Skin of body (tissue), 3 donors: ENCODE measurements at places on chromosomes 5 and 9.

- no peak for DNase-seq
Observed at GRCh38 chr5:115459855-115460341, 84.7 kb downstream of the FEM1C start.

DNA sequence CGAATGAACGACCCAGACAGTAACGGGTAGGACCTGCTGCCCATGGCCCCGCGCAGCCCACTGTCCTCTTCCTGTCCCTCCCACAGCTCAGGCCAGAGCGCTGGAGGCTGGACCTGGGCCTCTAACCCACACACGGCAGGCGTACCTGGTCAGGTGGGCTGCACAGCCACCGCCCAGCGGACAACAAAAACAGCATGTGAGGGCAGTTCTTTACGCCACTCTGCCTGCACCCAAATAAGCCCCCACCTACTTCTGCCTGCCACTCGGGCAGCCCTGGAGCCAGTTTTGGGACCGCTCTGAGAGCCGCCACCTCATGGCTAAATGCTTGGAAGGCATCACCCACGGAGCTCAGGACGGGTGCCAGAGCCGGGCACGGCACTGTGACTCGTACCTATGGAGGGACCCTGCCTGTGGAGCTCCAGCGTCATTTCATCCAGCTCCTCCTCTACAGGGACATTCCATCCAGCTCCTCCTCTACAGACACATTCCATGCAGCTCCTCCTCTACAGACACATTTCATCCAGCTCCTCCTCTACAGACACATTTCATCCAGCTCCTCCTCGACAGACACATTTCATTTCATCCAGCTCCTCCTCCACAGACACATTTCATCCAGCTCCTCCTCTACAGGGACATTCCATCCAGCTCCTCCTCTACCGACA lies 18.9 kb downstream of the CLPTM1L start:
- DNase-seq = no peak

- DNase-seq = peak; percentile 17
Observed at GRCh38 chr5:40796487-40796889, 1.7 kb downstream of the PRKAA1 start.

DNA sequence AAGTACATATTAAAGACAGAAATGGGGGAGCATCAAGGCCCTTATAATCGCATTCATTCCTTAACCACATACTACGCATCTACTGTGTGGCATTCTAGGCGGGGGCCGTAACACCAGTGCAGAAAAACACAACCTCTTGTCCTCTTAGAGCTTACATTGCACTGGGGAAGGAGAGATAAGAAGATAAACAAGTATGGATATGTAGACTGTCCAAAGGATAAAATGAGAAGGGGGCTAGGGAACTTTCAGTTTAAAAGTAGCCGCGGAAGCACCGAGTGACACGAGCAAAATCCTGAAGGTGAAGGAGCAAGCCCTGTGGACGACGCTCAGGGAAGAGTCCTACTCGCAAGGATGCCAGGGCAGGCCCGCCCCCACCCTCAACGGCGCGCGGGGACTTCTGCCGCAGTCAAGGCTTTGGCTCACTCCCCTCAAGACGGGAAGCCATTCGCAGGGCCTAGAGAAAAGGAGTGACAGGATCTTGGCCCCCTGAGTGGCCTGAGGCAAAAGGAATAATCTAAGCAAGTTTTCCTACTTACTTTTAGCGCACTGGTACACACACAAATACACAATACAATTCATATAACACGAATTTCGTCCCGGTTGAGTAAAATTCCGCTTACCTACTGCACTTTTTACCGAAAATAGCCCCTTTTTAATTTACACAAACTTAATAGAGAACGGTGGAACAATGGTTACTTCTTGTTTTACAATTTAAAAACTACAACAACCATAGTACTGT lies 1.3 kb upstream of the NIPBL start:
- peak; percentile 51 for DNase-seq

DNA sequence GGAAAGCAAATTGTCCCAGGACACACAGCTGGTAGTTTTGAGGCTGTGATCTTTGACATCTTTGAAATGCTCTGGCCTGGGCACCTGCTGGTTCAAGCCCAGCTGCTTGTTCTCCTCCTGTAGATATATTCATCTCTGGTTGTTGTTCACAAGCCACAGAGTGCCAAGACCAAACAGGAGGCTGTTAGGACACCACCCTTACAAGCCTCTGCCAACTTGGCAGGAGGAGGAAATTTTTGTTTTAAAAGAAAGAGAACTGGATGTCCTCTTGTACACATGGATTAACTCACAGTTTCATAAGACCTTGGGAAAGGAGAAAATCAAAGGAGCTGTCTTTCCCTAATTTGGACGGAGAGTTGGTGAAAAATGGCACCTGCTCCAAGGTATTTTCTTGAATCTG lies 8.5 kb upstream of the ZFP62 start:
- no peak for DNase-seq

DNA sequence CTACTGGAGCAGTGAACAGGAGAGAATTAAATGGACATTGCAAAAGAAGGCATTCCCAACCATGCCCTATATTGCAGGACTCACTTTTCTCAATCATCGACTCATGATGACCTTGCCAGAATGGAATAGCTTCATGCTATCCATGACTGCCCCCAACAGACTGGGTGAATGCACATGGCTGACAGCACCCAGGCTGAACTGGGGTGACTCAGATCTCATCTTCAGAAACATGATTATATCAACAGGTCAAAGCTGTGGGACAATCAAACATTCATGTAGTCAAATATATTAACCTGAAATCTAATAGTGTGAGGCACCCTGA lies 34.7 kb upstream of the MIER3 start:
- no peak for DNase-seq

DNA sequence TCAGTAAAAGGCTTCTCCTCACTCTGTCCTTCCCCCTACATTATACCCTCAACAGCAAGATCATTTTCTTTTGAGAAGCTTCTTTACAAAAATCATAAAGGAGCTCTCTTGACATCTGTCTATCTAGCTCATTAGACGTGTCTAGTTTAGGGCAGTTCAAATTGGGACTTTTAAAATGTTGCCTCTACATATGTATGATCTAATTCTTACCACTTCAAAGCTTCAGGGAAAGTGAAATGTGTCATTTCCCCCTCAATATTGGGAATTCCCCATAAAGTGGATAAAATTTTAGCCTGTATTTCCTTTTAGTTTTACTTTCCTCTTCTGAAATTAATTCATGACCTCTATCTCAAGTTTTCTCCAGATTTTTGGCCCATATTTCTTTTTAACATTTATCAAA lies 323.7 kb downstream of the ARRDC3 start:
- DNase-seq = no peak

GRCh38 chr5:43006424-43007202 lies 33.5 kb downstream of the ANXA2R start:
- no peak for DNase-seq

DNA sequence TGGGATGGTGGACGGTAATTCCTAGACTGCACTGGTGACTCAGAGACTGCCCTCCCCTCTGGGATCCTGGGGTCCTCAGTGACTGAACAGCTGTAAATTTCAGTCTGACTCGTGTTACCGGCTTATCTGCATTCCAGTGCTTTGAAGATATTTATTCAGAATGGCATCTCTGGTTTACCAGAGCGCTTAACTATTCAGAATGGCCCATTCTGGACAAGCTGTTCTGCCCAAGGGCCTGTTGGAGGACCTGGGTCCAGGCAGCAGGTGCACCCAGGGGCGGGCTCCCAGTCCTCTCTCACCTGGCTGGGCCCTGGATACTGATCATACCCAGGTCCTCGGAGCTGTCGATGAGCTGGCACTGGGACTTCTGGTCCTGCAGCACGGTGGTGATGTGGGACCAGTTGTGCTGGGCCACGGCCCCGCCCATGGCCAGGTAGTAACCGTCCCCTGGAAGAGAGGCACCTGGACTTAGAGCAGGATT lies 48.0 kb downstream of the SARDH start:
- DNase-seq = no peak
